ENCODE measurements at places on chromosomes 16 and 17.

GRCh38 chr16:49419006-49419405, 45.4 kb downstream of the C16orf78 start:
- no peak for DNase-seq

DNA sequence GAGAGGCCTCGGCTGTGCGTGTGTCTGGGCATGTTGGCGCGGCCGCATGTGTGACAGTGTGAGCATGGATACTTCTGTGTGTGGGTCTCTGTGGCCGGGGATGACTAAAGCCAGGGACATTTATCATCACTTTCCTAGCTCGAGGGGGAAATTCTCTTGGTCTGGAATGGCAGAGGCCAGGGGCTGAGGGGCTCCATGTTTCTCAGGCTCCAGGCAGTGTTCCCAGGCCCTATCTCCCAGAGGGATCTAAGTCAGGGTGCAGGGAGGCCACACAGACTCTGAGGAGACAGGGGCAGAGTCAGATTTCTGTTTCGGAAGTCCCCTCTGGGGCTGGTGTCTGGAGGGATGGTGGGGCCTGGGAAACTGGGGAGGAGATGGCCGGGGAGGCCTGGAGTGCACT, 23.7 kb upstream of the SPNS2 start:
- no peak for DNase-seq

- DNase-seq = no peak
These were observed 185.9 kb downstream of the CDK5R1 start for GRCh38 chr17:32672711-32673110.

DNA sequence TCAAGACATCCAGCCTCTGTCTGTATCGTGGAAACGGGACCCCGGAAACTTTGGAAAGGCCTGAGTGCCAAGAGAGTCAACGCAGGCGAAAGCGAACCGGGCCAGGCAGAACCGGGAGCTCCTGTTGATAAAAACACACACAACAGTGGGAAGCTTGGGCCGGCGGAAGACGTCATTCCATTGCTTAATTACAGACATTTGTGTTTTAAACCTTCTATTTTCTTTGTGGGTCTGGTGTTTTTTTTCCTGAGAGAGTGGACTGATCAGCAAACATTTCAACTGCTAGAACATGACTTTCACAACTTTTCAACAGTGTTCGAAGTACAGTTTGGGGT, 878 bp upstream of the RNF157 start:
- no peak for DNase-seq

DNA sequence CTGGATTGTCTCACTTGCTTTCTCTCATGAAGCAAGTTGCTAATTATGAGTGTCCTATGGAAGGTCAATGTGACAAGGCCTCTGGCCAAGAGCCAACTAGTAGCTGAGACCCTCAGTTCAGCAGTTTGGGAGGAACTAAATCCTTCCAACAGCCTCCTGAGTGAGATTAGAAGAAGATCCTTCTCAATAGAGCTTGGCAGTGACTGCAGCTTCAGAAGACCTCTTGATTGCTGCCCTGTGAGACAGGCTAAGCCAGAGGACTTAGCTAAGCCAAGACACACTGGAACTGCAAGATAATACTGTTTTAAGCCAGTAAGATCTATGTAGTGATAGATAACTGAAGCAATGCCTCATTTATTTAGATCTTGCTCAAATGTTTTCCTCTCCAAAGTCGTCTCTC, 34.3 kb downstream of the PCTP start:
- DNase-seq = no peak

- no peak for DNase-seq
These were observed 27.6 kb downstream of the ZNF276 start for GRCh38 chr16:89748921-89749320.

DNA sequence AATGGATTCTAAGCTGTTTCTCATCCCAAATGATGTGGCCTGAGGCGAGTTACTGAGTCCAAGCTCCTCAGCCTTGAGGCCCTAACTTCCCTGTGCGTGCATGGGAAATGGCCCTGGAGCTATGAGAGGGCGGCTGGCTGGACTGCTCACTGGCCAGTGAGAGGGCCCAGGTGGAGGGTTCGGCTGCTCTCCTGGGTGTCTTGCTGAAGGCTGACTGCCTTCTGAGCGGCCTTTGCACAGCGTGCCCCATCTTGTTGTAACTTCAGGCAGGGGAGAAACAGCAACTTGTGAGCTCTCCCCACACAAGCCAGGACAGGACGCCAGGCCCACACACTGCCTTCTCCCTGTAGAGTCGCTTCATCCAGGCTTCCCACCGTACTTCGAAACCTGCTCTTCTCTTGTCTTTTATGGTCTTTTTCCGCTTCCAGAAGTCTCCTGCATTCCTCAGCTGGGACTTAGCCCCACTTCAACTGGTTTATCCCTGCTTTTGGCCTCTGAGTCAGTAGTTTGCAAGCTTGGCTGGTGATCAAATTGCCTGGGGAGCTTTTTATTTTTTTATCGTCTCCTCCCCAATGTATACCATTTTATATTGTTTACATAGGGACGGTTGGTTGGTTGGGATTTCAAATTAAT, 13.3 kb downstream of the CDH3 start:
- no peak for DNase-seq

DNA sequence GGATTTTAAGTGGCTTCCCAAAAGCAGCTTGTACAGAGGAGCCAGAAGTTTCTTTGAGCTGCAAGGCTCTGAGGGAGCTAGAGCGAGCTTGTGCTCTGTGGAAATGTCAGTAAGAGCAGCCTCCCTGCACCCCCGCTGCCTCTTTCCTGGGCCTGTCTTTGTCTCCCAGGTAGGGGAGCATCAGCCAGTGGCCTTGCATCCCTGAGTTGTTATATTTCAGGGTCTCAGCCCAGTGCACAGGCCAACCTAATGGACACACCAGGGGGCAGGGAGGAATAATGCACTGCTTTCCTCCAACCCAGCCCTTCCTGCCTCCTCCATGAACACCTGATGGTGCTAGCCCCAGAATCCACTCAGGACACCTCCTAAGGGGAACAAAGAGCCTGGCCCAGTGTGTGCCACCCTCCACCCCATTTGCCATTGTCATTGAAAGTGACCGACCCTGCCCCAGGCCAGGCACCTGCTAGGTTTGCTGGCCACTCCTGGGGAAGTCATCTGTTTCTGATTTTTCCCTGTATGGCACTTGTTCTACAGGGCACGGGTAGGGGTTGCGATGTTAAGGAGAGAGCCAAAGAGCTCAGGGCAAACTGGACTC, 6.3 kb downstream of the TPPP3 start:
- DNase-seq = no peak

- no peak for DNase-seq
These were observed 18.5 kb upstream of the DOC2B start for GRCh38 chr17:199806-200545.

GRCh38 chr16:12547608-12547922, 256.1 kb downstream of the CPPED1 start:
- DNase-seq = no peak
